Activated CD4-positive, alpha-beta T cell treated with anti-CD3 and anti-CD28 coated beads, Interleukin-2, amount 10 ng/mL, durations not matched to agents 7 days and 5 days (primary cell): ENCODE measurements at places on chromosomes 12 and 14. TPM values are rescaled to one million over a fixed set of nuclear protein-coding genes. Genes with fewer than 3 reads are reported as not detected.

DNA sequence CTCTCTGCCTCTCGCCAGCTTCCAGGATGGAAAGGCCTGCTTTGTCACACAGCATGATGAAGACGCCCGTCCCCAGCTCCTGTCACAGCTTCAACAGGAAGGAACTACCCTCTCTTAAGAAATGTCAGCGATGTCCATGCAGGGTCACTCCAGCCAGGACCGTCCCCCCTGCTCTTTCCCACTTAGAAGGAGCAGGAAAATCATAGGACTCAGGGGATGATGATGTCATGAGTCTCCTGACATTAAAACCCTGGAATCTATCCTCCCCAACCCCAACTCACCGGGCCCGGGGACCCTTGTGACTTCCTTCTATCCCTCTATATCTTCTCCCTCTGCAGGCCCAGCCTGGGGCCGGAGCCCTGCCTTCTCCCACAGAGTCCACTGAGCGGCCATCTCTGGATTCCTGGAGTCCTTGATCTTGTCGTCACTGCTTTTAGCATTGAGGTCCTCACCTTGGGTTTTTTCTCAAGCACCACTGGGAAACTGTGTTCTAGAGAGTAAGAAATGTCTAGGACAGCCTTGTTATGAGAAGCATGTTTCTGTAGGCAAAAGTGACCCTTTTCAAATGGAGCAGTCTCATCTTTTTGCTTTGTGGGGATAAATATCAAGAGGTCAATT lies 42.8 kb upstream of the P2RX7 start:
- DNase-seq = no peak

Gene KLRD1
- not detected for total RNA-seq

DNA sequence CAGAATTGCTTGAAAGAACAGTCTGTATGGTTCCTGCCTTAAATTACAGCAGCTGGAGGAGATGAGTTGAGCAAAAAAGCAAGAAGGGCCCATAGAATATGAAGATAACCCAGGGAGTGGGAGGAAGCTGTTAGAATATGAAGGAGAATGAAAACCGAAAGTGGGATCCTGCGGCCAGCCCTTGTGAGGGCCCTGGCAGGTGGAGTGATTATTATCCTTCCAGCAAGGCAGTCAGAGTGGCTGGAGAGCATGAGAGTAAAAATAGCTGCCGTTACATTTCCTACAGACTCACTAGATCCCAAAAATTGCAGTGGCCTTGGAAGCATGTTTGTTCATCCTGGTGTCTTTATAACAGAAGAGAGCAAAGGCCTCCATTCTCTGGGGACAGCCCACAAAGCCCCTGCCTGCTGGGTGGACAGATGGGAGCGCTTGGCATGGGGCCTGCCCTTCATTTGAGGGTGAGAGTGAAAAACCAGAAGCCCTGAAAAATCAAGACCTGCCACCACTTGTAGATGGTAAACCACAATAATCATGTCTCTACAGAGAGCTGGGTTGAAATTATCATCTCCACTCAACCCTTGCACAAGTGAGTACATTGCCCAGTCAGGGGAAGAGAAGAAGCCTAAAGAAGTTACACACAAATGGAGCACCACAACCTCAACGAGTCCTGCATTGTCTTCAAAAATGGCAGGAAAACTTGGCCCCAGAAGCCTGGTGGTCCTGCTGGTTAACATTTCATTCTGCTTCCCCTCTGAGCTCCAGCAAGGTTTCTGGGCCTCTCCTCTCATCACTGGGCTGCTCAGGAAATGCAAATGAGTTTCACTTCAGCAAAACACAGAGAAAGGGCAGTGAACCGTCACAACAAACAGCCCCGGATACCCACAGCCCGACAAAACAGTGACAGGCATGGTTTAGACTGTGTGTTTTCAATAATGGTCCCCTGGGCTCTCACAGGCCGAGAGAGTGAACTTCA lies 20.5 kb downstream of the ZDHHC22 start:
- peak; percentile 61 for DNase-seq

DNA sequence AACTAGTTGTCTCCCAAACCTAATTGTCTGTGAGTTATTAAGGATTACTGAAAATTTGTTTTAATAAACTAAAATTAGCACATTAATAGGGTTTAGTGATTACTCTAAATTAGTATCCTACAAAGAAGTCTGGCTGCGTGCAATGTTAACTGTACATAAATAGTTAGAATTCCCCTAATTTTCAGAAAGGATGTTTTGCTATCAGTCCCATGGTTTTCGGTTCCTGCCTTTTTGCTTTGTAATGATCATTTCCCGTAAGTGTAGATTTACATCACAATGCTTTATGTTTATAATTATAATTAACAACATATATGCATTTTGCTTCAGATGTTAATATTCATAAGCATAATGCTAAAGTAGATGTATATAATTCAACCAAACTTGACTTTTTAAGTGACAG lies 19.8 kb upstream of the LYZ start:
- no peak for DNase-seq

DNA sequence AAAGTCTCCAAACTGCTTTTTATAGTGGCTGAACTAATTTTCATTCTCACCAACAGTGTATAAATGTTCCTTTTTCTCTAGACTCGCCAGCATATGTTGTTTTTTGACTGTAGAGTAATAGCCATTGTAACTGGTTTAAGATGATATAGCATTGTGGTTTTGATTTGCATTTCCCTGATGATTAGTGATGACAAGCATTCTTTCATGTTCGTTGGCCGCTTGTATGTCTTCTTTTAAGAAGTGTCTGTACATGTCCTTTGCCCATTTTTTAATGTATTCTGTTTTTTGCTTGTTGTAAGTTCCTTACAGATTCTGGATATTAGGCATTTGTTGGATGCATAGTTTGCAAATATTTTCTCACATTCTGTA lies 404.9 kb downstream of the FLRT2 start:
- DNase-seq = no peak
